Peyer's patch (tissue), 4 donors: ENCODE measurements at places on chromosomes 12 and 14. TPM values are rescaled to one million over a fixed set of nuclear protein-coding genes. Genes with fewer than 3 reads are reported as not detected.

- no peaks in the 10 kb centered on the region for H3K36me3 ChIP-seq
- H3K4me3 ChIP-seq: no peak overlapping the region
- no peak for DNase-seq
- H3K4me1 ChIP-seq: no peaks in the 10 kb centered on the region
- no peak overlapping the region for H3K27ac ChIP-seq
- H3K27me3 ChIP-seq: no peaks in the 10 kb centered on the region
These were observed 29.1 kb upstream of the AEBP2 start for GRCh38 chr12:19410211-19410610.

DNA sequence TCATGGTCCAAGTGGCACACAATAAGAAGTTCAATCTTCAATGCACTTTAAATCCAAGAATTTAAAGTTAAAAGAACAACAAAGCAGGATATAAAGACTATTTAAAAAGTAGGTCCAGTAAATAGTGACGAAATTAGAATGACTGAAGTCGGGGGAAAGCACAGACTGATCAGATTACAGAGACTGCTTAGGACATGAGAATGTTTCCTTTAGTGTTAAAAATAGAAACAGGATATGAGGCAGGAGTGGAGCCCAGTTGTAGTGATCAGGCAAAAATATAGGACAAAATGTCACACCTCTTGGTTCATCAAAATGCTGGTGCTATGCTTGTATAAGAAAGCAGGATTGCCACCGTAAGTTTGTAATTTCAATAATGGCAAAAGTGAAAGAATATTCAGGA lies 52.2 kb upstream of the CD163 start:
- no peaks in the 10 kb centered on the region for H3K27me3 ChIP-seq
- H3K4me3 ChIP-seq: no peak overlapping the region
- H3K4me1 ChIP-seq: no peaks in the 10 kb centered on the region
- H3K27ac ChIP-seq: no peak overlapping the region

GRCh38 chr12:107983756-107984472 lies 145.2 kb upstream of the WSCD2 start:
- no peak overlapping the region for H3K4me3 ChIP-seq
- H3K27me3 ChIP-seq: no peaks in the 10 kb centered on the region
- H3K36me3 ChIP-seq: no peaks in the 10 kb centered on the region
- H3K4me1 ChIP-seq: no peaks in the 10 kb centered on the region
- no peak for DNase-seq

DNA sequence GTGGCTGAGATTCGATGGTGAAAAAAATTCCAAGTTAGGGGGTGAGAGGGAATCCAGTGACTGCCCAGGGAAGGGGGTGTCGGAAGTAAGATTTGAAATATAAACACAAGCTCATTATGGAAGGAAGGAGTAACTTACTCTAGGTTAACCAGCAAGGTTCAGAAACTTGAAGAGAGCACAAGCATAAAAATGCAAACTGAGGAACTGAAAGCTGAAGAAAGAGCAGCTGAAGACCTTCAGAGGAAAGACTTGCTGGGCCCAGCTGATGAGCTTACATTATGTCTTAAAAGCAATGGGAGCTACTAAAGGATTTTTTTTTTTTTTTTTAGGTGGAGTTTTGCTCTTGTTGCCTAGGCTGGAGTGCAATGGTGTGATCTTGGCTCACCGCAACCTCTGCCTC lies 189.7 kb upstream of the GRIN2B start:
- H3K27me3 ChIP-seq: no peaks in the 10 kb centered on the region
- no peak overlapping the region for H3K4me3 ChIP-seq
- H3K27ac ChIP-seq: no peak overlapping the region
- H3K36me3 ChIP-seq: no peaks in the 10 kb centered on the region

GRCh38 chr12:28190321-28191050 lies at the start of gene CCDC91:
TSS of gene CCDC91 (plus strand) at chr12:28190456. CDS start at chr12:28257216, 66,760 bp downstream.
- no peaks in the 10 kb centered on the region for H3K4me1 ChIP-seq
- H3K27ac ChIP-seq: peak within 1 kb of the TSS; percentile 97
- H3K4me3 ChIP-seq: peak within 1 kb of the TSS; percentile 94
- no peaks in the 10 kb centered on the region for H3K27me3 ChIP-seq

DNA sequence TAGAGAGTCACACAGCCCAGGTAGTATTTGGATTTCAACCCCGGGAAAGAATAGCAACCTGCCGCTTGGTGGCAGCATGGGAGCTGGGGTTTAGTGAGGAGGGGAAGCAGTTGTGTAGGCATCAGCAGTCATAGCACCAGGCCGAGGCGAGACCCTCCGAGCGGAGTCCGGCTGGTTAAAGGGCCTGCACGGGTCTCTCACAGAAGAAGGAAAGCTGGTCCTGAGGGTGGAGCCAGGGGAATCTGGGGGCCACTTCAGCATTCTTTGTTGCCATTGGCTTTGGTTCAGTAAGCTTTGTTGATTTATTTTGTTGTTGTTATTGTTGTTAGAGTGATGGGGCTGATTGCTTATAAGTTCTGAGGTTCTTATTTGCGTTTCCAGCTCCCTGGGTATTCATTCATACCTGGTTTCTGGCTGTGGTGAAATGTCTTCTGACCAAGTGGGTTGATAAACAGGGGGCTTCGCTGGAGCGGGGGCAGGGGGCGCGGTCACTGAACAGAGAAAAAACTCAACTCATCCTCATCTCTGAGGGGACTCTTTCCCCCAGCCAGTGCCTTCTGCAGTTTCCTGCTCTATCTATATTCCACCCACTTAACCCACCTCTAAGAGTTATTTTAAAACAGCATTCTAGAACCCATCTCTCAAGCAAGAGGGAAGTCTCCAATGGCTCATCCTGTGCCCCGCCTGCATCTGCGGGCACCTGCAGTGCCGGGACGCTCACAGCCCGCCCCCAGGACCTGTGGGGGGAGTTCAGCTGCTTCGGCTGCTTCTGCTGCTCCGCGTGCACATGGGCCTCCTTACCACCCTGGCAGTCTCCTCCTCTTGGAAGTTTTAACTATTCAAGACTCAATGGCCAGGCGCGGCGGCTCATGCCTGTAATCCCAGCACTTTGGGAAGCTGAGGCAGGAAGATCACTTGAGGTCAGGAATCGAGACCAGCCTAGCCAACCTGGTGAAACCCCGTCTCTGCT lies 11.6 kb downstream of the CKB start:
- no peak overlapping the region for H3K27ac ChIP-seq
- no peaks in the 10 kb centered on the region for H3K4me1 ChIP-seq
- H3K4me3 ChIP-seq: no peak overlapping the region

- no peaks in the 10 kb centered on the region for H3K36me3 ChIP-seq
- no peaks in the 10 kb centered on the region for H3K4me1 ChIP-seq
- H3K4me3 ChIP-seq: no peak overlapping the region
These were observed 121.6 kb upstream of the MED13L start for GRCh38 chr12:116399055-116399454.

DNA sequence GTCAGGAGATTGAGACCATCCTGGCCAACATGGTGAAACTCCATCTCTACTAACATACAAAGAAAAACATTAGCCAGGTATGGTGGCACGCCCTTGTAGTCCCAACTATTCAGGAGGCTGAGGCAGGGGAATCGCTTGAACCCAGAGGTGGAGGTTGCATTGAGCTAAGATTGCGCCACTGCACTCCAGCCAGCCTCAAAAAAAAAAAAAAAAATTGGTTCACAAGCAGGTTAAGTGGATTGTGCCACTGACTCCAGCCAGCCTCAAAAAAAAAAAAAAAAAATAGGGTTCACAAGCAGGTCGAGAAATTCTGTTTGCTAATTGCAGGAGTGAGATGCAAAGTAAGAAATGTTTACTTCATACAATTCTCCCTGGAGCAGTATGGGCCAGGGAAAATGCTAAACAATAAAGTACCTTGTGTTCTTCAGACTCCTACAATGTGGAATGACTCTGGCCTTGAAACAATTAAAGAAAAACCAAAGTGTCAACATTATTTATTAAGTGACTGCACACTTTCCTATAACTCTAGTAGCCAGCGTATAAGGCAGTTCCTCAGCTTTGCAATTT lies 6.1 kb downstream of the EDDM3B start:
- H3K27me3 ChIP-seq: no peaks in the 10 kb centered on the region
- no peaks in the 10 kb centered on the region for H3K36me3 ChIP-seq
- H3K27ac ChIP-seq: no peak overlapping the region
- no peak for DNase-seq

DNA sequence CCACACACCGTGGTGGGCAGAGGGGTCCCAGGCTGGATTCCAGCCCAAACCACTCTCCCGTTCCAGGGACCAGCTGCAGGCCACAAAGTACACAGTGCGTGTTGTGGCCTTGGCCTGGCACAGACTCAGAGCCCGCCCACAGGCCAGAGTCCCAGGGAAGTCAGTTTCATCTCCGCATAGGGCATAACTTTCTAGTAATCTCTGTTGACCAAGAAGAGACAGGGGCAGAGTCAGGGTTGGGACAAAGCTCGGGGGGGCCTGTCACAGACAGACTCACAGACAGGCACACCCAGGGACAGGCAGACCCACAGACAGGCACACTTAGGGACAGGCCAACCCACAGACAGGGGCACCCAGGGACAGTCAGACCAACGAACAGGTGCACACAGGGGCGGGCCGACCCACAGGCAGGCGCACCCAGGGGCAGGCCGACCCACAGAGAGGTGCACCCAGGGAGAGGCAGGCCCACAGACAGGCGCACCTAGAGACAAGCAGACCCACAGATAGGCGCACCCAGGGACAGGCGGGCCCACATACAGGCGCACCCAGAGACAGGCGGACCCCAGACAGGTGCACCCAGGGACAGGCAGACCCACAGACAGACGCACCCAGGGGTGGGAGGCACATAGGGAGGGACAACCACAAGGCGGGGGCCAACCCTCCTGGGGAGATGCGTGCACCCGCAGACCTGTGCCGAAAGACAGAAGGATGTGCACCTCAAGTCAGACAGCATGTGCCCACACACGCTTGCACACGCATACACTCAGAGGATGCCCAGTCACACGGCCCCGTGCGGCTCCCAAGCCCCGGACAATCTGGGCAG lies 323.3 kb upstream of the RTL1 start:
- H3K4me3 ChIP-seq: no peak overlapping the region
- H3K36me3 ChIP-seq: no peaks in the 10 kb centered on the region
- no peaks in the 10 kb centered on the region for H3K4me1 ChIP-seq
- DNase-seq: no peak
- H3K27ac ChIP-seq: no peak overlapping the region
- H3K27me3 ChIP-seq: no peaks in the 10 kb centered on the region

DNA sequence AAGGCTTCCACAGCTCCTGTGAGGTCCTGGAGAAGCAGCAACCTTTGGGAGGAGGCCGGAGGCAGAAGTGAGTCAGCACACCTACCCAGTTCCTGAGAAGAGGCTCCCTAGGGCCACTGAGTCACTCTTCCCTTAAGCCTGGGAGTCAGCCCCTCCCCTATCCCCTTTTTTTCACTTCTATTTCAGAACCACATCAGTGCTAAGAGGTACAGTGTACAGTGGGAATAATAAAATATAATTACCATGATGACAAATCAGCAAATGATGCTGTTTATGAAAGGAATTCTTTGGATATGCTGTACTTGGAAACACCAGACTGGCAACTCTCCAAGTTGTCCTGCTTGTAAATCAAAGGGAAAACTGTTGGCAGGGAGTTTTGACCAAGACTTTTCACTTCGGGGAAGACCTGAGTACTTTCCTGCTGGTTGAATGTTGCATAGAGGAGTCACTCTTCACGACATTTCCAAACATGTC lies 7.8 kb upstream of the TBPL2 start:
- H3K4me3 ChIP-seq: no peak overlapping the region
- no peaks in the 10 kb centered on the region for H3K4me1 ChIP-seq
- H3K27ac ChIP-seq: no peak overlapping the region
- no peaks in the 10 kb centered on the region for H3K36me3 ChIP-seq

DNA sequence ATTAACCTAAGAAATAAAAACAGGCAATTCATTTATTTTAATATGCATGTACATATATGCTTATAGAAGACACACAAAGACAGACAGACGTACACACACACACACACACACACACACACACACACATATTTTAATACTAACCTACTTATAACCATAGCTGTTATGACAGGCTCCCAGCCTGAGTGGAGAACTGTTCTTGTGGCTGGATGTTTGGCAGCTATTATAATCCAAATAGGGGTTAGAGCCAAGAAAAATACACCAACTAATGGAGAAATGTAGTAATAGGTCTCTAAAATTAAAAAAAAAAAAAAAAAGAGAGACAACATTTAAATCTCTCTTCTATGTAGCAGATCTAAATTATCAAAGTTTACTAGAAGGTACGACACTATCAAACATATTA lies 91.8 kb downstream of the SLC41A2 start:
- DNase-seq: no peak
- no peaks in the 10 kb centered on the region for H3K27me3 ChIP-seq
- no peaks in the 10 kb centered on the region for H3K4me1 ChIP-seq

- DNase-seq: no peak
- H3K27ac ChIP-seq: no peak overlapping the region
- H3K4me3 ChIP-seq: no peak overlapping the region
- no peaks in the 10 kb centered on the region for H3K27me3 ChIP-seq
- no peaks in the 10 kb centered on the region for H3K4me1 ChIP-seq
- no peaks in the 10 kb centered on the region for H3K36me3 ChIP-seq
These were observed 57.6 kb downstream of the CCDC59 start for GRCh38 chr12:82300611-82301010.

- no peaks in the 10 kb centered on the region for H3K36me3 ChIP-seq
- H3K27ac ChIP-seq: no peak overlapping the region
- no peaks in the 10 kb centered on the region for H3K27me3 ChIP-seq
- no peak overlapping the region for H3K4me3 ChIP-seq
- DNase-seq: no peak
- H3K4me1 ChIP-seq: no peaks in the 10 kb centered on the region
These were observed 79.7 kb downstream of the KSR2 start for GRCh38 chr12:117889098-117889497.

- peaks cover 14% of the 10 kb centered on the region for H3K27me3 ChIP-seq
- peak overlapping the region; percentile 7 for H3K4me3 ChIP-seq
- DNase-seq: peak; percentile 46
- peak overlapping the region; percentile 76 for H3K27ac ChIP-seq
- no peaks in the 10 kb centered on the region for H3K36me3 ChIP-seq
These were observed 9.0 kb upstream of the HOXC6 start for GRCh38 chr12:54019091-54019811.

- H3K36me3 ChIP-seq: no peaks in the 10 kb centered on the region
- no peaks in the 10 kb centered on the region for H3K27me3 ChIP-seq
- no peak overlapping the region for H3K27ac ChIP-seq
- H3K4me3 ChIP-seq: no peak overlapping the region
These were observed 137.3 kb downstream of the WIF1 start for GRCh38 chr12:64983771-64984278.

The KRT79 gene
- not detected for total RNA-seq

The HOTAIR gene
- total RNA-seq: not detected

The SRRM4 gene
- total RNA-seq: not detected

The TMPRSS12 gene
- not detected for total RNA-seq

The FMNL3 gene
- 40.4 TPM for total RNA-seq

The CIDEB gene
- total RNA-seq: 184 TPM
